ENCODE measurements at places on chromosomes 12 and 14.

DNA sequence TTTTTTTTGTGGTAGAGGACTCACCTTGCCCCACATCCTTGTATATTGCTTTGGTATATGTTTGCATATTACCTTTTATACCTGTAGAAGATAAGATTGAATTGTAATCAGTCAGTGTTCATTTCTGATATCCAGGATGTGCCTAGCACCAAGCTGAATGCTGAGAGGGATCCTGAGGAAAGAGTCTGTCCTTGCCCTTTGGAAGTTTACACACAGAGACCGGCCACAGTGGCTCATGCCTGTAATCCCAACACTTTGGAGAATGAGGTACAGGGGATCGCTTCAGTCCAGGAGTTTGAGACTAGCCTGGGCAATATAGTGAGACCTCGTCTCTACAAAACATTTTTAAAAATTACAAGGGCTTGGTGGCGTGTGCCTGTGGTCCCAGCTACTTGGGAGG, 8.4 kb downstream of the ACVR1B start:
- no peak for DNase-seq

GRCh38 chr12:87924149-87924548, 105.1 kb downstream of the C12orf50 start:
- no peak for DNase-seq

GRCh38 chr14:90795744-90796143, 20.5 kb downstream of the TTC7B start:
- DNase-seq: no peak

- no peak for DNase-seq
Measured at GRCh38 chr12:51951843-51952722, 584 bp downstream of the ACVR1B start.

- no peak for DNase-seq
Measured at GRCh38 chr14:91090743-91091142, 23.1 kb upstream of the DGLUCY start.

GRCh38 chr14:51284241-51284640, 44.2 kb downstream of the TMX1 start:
- DNase-seq: no peak

GRCh38 chr12:45730084-45730347, 510 bp downstream of the ARID2 start:
- no peak for DNase-seq

DNA sequence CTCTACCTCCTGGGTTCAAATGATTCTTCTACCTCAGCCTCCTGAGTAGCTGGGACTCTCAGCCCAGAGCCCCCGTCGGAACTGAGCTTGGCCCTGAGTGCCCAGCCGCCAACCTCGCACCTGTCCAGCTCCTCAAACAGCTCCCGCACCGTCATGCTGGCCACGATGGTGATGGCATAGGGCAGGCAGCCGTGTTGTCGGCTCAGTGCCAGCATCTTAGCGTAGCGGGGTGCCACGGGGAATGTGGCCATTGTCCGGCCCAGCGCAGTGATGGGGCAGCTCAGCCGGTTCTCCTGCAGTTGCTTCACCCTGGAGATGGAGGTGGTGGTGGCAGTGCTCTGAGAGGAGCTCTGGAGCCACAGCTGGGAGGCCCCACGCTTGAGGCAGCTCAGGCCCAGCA, 32.4 kb downstream of the DHX37 start:
- DNase-seq: no peak

- DNase-seq: no peak
Measured at GRCh38 chr12:71448150-71448581, 8.6 kb downstream of the LGR5 start.

DNA sequence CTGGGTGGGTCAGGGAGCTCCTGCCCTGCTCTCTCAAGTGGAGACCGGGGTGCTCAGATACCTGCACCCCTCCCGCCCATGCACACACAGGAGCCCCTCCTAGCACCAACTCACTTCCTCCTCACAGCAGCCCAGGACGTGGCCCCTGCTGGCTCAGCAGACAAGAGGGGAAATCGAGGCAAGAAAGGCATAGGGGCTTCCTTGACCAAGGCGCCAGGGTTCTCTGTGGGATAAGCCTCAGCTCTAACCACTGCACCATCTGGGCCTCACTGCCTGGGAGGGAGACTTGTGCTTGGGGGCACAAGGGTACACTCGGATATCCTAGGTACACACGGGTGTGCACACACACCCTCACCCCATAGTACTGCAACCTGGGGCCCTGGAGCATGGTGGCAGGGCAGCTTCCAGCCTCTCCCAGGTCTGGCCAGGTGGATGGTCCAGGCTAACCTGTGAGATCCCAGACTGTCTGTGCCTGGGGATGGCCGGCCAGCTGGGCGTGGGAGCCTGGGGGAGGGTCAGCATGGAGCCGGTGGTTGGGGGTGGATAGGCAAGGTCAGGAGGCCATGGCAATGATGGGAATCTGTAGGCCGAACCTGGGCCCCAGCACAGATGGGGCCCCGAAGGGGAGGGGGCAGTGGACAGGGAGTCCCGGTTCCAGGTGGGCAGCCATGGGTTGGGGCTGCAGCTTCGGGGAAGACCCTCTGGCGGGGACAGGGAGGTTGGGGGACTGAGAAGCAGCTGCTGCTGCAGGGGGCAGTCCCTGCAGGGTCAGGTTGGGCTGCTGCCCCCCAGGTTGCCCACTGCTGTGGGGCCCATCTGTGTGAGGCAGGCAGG, 312.4 kb downstream of the TMEM121 start:
- no peak for DNase-seq

GRCh38 chr12:25943940-25944339, 14.5 kb upstream of the RASSF8 start:
- no peak for DNase-seq

DNA sequence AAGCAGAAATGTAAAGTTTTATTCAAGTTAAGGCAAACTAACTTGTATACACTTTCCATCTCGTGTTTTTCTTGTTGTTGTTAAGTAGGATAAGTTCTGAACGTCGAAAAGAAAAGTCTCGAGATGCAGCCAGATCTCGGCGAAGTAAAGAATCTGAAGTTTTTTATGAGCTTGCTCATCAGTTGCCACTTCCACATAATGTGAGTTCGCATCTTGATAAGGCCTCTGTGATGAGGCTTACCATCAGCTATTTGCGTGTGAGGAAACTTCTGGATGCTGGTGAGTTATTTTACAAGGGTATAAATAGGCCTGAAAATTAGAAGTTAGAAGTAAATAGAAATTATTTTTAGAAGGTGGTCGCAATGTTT, 25.0 kb downstream of the HIF1A start:
- no peak for DNase-seq

DNA sequence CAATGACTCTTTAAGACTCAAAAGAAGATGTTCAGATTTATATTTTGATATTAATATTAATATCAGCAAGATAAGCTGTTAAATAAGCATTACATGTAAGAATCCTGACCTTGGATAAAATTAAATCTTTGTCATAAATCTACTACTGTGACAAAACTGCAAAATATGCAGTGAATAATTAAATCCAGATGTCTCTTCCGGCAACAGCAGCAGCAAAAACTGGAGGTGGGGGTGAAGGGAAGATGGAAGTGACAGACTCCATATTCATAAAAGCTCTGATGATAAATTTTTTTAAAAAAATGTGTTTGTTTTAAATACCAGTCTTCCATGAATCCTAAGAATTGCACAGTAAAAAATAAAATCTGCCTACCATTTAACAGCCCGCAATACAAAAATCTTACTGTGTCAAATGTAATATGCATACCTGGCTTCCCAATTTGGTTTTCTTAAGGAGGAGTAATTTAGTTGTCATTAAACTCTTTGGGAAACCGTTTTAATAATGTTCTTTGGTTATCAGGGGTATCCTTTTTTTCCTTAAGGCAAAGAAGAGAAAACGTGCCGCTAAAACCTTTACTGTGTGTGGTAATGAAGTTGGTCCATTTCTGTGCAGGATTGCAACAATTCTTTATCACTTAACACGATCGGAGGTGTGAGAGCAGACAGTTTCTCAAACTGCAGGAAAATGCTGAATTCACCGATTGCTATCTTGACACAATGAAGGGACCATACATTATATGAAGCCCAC, 478.2 kb downstream of the DIO2 start:
- no peak for DNase-seq

DNA sequence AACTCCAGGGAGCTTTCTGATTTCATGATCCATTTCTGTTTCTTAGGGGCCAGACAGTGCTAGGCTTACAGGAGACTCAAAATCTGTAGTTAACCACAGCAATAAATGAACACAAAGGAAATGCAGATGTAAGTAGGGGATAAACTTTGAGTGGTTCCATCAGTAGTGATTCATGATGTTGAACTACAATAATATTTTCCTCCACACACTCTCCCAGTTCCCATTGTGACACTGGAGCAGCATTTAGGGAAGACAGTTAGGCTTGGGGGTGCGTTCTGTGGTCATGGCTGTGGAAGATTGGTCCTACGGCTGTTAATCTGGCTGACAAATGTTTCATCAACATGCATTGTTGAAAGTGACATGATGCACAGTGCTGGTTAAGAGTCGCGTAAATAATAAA, 66.9 kb downstream of the HMGA2 start:
- DNase-seq: no peak

- DNase-seq: no peak
Measured at GRCh38 chr14:103941462-103941861, 867 bp downstream of the RD3L start.

GRCh38 chr12:51270951-51271518, 820 bp upstream of the SMAGP start:
- no peak for DNase-seq
